Immature natural killer cell (primary cell): ENCODE measurements at places on chromosomes 7 and 10. TPM values are rescaled to one million over a fixed set of nuclear protein-coding genes. Genes with fewer than 3 reads are reported as not detected.

Gene CTNNA3
- not detected for polyA plus RNA-seq

Gene SEMA4G
- not detected for polyA plus RNA-seq

Gene MYPN
- polyA plus RNA-seq: not detected

Gene C7orf33
- not detected for polyA plus RNA-seq

Gene SCART1
- not detected for polyA plus RNA-seq

Gene TRIL
- polyA plus RNA-seq: not detected

Gene GPR85
- polyA plus RNA-seq: not detected

- no peak overlapping the region for H3K4me3 ChIP-seq
- H3K36me3 ChIP-seq: no peaks in the 10 kb centered on the region
- peaks cover 10% of the 10 kb centered on the region for H3K27me3 ChIP-seq
- H3K4me1 ChIP-seq: peaks cover 6% of the 10 kb centered on the region
Observed at GRCh38 chr7:1372063-1372462, 87.2 kb downstream of the MICALL2 start.

GRCh38 chr7:131953184-131953583, 396.8 kb upstream of the PODXL start:
- no peaks in the 10 kb centered on the region for H3K36me3 ChIP-seq
- no peak for DNase-seq
- no peak overlapping the region for H3K27ac ChIP-seq
- no peaks in the 10 kb centered on the region for H3K27me3 ChIP-seq
- H3K4me1 ChIP-seq: no peaks in the 10 kb centered on the region
- H3K4me3 ChIP-seq: no peak overlapping the region

GRCh38 chr7:29375641-29376562, 181.3 kb downstream of the CHN2 start:
- no peak overlapping the region for H3K4me3 ChIP-seq
- H3K4me1 ChIP-seq: no peaks in the 10 kb centered on the region
- no peak overlapping the region for H3K27ac ChIP-seq
- no peak for DNase-seq
- peaks cover 1% of the 10 kb centered on the region for H3K27me3 ChIP-seq

- H3K4me3 ChIP-seq: no peak overlapping the region
- no peak overlapping the region for H3K27ac ChIP-seq
- no peak for DNase-seq
Observed at GRCh38 chr10:69972981-69973397, 79.7 kb upstream of the MACROH2A2 start.

- no peaks in the 10 kb centered on the region for H3K27me3 ChIP-seq
- no peak overlapping the region for H3K27ac ChIP-seq
- H3K4me3 ChIP-seq: no peak overlapping the region
- peaks cover 5% of the 10 kb centered on the region for H3K36me3 ChIP-seq
- DNase-seq: peak; percentile 45
Observed at GRCh38 chr10:84429926-84430520, 101.6 kb downstream of the CCSER2 start.

GRCh38 chr10:105968666-105969065, 1195.8 kb downstream of the SORCS1 start:
- no peaks in the 10 kb centered on the region for H3K27me3 ChIP-seq
- H3K4me3 ChIP-seq: no peak overlapping the region
- no peaks in the 10 kb centered on the region for H3K36me3 ChIP-seq

- no peak overlapping the region for H3K27ac ChIP-seq
- no peaks in the 10 kb centered on the region for H3K27me3 ChIP-seq
- peaks cover 25% of the 10 kb centered on the region for H3K4me1 ChIP-seq
- DNase-seq: no peak
- no peak overlapping the region for H3K4me3 ChIP-seq
- H3K36me3 ChIP-seq: no peaks in the 10 kb centered on the region
Observed at GRCh38 chr7:128060018-128060417, 28.8 kb upstream of the LRRC4 start.

DNA sequence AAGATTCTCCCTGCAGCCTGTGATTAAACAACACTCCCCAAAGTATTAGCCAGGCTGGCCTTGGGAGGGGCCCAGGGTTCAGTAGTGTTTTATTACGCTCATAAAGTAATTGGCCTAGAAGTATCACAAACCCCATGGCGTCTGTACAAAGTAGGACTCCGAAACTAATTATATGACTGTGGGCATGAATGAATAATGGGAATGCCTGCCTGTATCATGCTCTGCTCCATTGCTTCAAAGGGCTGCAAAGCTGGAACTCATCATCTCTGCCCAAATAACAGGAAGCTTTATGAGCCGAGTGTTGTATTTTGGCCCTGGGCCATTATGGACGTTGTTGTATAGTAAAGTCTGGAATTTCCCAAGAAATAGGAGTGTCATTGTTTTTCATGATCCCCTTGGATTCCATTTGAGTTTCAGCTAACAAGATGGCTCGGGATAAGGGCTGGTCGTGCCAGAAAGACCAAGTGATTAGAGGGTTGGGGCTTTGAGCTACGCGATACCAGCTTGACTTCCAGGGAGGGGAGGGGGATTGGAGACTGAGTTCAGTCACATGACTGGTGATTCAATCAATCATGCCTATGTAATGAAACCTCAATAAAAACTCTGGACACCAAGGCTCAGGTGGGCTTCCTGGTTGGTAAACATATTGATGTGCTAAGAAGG, 65.3 kb upstream of the NPTX2 start:
- H3K36me3 ChIP-seq: no peaks in the 10 kb centered on the region
- no peak overlapping the region for H3K4me3 ChIP-seq
- DNase-seq: no peak

- peaks cover 31% of the 10 kb centered on the region for H3K4me1 ChIP-seq
- no peaks in the 10 kb centered on the region for H3K36me3 ChIP-seq
- DNase-seq: peak; percentile 78
- peak overlapping the region; percentile 88 for H3K4me3 ChIP-seq
- no peak overlapping the region for H3K27ac ChIP-seq
Observed at GRCh38 chr10:102229810-102230263, 3.7 kb downstream of the ELOVL3 start.
